ENCODE measurements at places on chromosomes 16 and 17.

DNA sequence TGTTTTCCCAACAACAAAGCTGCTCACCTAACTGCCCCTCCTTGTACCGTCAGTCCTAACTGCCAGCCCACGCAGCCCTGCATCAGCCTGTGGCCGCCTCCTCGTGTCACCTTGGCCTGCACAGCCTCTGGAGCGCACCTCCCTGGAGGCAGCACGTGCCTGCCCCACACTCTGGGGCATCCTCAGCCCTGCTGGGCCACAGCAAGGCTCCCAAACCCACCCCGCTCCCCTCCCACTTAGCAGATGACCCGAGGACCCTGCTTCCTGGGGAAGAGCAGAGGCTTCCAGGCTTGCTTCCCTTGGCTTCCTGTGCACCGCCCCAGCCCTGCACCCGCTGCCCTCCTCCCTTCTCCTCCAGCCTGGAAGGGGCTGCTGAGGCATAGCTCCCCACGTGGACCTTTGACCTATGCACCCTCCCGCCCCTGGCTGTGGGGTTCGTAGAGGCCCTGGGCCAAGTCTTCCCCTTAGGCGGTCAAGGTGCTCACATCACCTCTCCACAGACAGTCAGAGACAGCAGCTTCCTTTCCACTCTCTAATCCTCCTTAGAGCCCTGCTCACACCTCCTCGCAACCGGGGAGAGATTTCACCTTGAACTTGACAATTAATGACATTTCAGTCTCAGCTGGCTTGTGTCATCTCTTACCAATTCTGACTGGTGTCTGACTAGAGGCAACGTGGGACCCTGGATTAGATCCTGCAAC is 115.0 kb downstream of the MGAT5B start:
- DNase-seq = no peak

DNA sequence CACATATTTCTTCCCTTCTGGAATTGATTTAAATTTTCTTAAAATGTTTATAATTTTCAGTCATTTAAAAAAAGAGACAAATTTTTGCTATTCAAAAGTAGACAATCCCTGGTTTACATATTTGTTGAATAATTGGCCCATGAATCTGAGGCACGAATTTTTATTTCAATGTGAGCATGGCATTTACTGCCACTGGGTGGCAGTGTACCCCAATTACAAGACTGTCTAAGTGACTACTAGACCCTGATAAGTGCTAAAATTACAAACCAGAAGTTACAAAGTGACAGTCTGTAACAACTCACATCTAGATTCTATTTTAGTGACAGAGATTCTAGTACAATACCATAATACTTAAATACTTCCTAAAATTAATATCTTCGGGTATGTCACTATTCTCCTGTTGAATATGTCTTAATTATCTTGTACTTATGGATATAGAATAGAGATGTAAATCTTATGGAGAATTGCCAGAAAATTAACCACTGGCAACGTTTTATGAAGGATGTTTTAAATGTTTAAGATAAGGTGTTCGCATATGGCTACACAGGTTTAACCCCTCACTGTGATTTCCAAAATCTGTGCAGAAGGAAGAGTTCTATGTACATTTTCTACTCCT is 235.8 kb downstream of the MAP2K4 start:
- no peak for DNase-seq

GRCh38 chr16:69632828-69633227 is 67.1 kb downstream of the NFAT5 start:
- DNase-seq = no peak

GRCh38 chr16:56278196-56278855 is 87.0 kb downstream of the GNAO1 start:
- DNase-seq = no peak

- DNase-seq = no peak
These were observed 27.8 kb upstream of the MGAT5B start for GRCh38 chr17:76840443-76840767.

All from thoracic aorta (tissue), 2 donors.